Hippocampal formation (tissue), 2 donors: ENCODE measurements at places on chromosomes 2 and 18.

GRCh38 chr2:151053661-151053990, 208.0 kb downstream of the RBM43 start:
- DNase-seq = no peak

DNA sequence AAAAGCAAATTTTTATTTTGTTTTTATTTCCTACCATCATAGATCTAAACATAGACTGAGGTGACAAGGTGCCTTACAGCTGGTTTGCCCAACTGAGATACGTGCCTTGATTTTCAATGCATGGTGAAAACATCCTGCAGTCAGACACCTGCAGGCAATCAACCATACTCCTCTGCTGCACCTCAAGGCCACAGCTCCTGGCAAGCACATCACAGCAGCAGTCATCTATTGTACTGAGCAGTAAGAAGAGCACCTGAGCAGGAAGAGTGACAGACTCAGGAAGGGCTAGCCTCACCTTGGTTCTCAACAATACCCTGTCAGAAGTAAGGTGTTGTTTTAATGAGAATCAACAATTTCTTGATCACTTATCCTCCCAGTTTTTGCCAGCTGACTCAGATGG, 1206.8 kb upstream of the NRXN1 start:
- no peak for DNase-seq

DNA sequence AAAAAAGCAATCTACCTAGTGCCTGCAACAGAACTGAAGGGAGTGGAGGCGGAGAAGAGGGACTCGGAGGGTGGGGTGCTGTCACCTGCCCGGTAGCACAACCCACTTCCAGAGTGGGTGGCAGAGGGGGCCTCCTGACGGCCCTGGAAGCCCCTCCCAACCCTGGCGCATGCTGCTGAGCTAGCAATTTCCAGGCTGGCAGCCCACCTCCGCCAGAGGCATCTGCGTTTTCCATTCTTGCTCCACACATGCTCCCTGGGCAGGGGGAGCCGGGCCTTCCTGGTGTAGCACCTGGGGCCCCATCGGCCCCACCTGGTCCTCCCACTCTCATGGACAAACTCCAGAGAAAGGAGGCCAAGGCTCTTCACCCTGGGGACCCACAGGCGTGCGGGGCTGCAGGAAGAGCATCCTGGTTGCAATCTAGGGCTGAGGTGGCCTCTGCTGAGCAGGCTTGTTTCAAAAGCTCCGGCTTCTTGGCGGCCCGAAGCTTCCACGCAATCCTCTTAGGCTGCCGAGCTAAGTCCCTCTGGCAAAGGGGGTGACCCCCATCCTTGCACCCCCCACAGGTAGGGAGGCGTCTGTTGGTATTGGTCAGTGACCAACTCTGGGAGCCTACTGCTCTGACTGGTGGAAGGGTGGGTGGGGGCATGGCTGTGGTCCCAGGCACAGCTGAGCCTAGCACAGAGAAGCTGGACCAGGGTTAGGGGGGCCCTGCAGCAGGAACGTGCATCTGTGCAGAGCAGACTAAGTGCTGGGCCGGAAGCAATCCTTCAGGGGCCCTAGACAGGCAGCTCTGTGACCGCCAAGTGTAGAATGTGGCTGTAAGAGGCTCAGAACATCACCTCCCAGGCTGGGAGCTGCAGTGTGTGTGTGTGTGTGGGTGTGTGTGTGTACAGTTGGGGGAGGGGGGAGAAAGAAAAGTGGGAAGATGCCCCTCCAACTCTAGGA, 2.6 kb downstream of the HS6ST1 start:
- no peak for DNase-seq

- peak; percentile 24 for DNase-seq
Observed at GRCh38 chr18:8480506-8481328, 128.5 kb upstream of the RAB12 start.

DNA sequence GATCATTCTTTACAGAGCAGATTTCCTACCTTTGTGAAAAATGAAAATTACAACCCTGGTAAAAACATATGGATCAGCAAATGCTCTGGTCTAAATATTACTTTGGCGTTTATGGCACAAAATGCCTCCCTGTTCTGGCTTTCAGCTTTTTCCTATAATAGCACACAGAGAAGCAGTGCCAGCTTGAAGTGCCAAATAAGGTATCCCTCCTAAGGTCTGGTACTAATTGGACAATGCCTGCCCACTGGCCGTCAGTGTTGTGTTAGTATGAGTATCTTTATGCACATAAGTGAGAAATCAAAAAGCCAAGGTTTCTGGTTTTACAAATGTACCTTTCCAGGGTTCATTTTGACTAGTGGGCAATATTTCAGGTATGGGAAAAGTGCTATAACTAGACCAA, 1293.7 kb upstream of the FAM98A start:
- DNase-seq = no peak

GRCh38 chr2:68936427-68936826, 16.3 kb downstream of the GKN2 start:
- no peak for DNase-seq

- DNase-seq = no peak
Observed at GRCh38 chr2:104340162-104340561, 513.8 kb upstream of the POU3F3 start.

DNA sequence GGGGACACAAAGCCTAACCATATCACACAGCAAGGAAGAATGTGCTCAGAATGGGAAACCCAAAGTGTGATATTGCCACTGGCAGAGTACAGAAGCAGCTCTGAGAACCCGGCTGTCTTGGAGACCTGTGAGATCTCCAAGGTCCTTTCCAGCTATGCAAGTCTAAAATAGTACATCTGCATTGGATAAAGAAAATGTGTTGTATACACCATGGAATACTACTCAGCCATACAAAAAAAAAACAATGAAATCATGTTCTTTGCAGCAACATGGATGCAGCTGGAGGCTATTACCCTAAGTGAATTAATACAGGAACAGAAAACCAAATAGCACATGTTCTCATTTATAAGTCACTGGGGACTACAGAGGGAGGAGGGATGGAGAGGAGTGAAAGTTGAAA, 36.5 kb upstream of the RFX8 start:
- DNase-seq = no peak

DNA sequence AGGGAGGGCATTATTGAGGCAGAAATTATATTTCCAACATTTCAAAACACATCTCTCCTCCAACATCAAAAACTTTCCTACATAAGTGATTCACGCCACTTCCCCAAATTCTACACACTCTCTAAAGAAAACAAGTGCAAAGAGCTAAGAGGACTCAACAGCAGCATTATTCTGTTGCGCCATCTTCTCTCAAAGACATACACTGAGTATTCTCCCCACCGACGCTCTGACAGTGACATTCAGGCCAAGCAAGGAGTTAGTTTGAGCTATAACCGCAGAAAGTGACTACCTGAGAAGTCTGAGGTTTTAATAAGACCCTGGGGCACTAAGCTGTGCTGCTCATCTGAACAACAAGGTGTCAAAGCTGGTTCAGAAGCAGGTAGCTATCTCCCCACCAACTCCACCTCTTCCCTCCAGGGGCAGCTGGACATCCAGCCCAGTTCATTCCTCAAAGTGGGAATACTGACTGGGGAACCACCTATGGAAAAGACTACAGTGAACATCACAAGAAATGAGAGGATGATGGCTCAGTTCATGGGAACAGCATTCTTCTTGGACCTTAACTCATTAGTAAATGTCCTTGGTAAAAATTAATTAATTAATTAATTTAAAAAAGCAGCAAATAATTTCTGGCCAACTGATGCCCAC, 309.5 kb upstream of the CCDC68 start:
- no peak for DNase-seq

- DNase-seq = no peak
Observed at GRCh38 chr2:130158631-130159030, 13.7 kb upstream of the CCDC74B start.

DNA sequence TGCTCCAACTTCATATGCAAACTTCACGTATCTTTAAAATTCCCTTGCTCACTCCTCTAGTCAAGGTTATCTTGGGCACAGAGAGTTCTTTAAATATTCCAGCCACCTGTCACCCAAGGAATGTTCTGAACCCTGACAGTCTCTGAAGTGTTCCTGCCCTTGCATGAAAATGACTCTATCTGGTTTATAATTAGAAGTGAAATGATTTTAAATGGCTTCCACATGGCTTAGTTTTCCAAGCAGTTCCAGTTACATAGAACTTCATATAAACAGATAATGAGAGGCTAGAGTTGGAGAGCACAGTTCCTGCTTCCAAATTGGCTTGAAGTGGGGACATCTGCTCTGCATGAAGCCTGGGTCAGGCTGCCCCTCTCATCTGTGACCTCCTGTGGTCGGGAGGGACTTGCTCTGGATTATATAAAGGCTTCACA, 81.9 kb downstream of the SLC4A3 start:
- DNase-seq = no peak

DNA sequence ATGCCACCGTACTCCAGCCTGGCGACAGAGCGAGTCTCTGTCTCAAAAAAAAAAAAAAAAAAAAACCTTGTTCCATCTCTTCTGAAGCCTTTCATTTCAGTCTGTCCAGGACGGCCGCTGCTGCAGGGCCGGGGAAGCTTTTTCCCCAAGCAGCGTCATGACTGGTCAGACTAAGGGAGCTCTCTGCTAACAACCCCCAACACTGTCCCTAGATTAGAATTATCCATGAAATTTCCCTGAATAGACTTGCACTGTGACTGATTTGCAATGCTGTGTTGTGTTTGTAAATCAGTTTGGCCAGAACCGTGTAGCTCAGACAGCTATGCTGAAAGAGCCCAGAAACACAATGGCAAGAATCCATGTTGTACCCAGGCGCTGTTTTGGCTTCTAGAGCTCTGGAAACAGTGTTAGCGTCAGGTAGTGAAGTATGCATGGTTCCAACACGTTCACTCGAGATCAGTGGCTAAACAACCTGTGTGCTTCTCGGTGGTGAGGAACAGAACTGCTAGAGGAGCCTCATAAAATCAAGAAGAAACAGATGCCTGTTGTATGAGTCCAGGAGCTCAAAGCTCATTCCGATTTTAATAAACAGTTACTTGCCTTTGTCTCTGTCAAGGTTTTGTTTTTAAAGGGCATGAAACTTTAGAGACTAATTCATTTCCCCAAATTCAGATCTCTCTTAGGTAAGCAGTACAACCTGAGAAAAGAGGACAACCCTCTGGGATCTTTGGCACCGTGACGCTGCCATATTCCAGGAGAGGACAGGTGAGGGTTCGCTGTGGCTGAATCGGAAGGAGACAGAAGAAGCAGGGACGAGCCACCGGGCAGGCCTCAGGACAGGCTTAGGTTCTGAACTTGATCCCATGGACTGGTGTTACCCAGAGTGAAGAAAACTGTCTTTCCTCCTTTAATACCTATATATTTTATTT, 43.5 kb downstream of the GORASP2 start:
- DNase-seq = no peak

DNA sequence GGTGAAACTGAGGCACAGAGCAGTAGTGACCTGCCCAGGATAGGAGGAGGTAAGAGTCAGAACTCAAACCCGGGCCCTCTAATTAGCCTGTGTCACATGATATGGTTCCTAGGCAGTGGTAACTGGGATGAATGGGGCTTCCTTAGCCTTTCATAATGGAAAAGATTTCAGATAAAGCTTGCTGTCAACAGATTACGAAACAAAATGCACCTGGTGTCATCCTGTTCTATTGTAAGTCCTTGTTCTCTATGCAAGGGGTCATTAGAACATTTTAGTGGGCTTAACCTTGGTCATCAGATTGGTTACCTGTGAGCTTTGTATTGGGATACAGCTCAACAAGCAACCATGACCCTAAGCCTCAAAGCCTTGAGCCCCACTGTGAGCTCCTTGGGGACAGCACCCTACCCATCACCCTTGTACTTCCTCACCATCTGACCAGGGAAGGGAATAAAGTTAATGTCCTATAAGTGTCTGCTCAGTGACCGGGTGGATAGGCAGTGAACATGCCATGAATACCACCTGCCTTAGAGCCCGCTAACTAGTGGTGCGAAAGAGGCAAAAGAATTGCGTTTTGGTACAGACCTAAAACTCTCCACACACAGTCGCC, 70.3 kb upstream of the RMDN2 start:
- no peak for DNase-seq

DNA sequence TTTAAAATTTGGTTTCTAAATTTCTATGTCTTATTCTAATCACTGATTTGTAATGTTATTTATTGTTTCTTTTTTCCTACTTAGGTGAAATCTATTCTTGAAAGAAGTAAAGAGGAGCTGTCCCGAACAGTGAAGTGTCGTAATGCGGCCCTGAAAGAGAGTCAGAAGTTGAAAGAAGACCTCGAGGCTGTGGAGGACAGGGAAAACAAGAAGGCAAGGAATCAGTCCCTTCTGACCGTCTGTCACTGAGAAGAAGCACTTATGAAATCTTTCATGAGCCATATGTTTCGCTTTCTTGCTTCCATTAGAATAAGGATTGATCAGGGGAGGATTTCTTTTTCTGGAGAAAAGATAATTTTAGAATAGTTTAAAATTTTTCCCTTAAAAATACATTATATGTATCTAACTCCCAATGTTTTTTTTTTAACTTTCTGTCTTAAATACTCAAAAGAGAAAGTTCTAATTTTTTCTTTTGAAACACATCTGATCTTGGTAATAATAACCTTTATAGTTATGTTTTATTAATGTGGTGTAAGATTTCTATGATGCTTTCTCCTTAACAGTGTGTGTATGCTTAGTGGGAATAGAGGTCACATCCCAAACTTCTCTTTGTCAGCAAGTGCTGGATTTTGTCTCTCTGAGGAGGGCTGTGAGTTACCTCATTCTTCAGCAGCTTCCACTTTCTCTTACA, 79.0 kb downstream of the CCDC150 start:
- no peak for DNase-seq

DNA sequence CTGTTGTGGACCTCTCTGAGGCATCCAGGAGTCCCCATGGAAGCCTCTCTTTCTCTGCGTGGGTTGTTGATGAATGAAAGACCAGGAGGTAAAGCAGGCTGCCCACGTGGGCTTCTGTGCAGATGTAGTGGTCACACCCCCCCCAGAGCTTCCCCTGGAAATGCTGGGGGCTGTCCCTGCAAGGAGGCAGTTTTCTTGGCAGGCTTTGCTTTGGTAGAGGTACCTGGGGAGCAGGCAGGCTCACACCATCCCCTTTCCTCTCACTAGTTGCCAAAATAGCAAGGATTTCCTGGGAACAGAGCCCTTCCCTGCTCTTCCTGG, 97.6 kb upstream of the MAP3K20 start:
- no peak for DNase-seq

GRCh38 chr2:43292851-43293743, 66.7 kb upstream of the ZFP36L2 start:
- no peak for DNase-seq

GRCh38 chr2:125554956-125555355, 1101.0 kb upstream of the GYPC start:
- DNase-seq = no peak

- no peak for DNase-seq
Observed at GRCh38 chr18:27869735-27870134, 307.2 kb downstream of the CDH2 start.

DNA sequence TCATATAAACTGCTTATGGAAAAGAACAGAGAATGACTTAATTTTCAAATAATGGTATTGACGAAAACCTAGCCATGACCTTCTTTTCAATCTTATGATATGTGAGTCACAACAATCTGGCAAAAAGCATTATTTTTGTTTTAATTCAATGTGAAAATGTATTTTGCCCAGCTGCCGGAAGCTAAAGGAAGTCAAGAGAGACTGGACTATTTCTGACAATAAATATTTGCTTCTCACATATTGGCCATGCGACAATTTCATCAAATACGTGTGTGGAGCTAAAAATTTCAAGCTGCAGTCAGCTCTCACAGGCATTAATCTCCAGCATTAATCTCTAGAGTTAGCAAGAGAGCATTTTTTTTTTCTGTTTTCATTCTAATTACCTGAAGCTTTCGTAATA, 881.0 kb downstream of the CPS1 start:
- no peak for DNase-seq
